ENCODE measurements at places on chromosomes 5 and 9.

DNA sequence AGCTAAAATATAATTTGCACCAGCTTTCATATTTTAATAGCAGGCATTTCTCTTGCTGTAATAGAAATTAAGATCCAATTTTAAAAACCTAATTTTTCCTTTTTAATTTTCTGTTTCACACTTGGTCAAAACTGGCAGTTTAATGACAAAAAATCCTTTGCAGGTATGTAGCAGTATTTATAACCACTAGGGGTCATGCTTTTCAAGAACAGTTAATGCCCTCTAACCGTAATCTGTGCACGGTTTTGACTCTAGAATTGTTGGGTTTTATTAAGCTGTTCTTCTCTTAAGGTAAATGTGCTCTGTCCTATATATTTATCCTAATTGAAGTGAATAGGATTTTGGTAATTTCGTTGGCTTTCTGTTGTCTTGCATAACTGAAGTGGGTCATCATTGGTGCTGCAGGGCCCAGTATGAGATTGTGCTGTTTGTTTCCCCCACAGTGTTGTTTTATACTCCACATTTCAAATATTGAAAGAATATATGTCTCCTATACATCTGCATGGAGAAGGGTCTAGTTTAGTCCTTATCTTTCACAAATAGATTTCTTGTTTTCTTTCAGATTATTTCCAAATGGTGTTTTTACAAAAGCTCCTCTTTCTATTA is 107.4 kb downstream of the SCAMP1 start:
- peak; percentile 1 for DNase-seq

DNA sequence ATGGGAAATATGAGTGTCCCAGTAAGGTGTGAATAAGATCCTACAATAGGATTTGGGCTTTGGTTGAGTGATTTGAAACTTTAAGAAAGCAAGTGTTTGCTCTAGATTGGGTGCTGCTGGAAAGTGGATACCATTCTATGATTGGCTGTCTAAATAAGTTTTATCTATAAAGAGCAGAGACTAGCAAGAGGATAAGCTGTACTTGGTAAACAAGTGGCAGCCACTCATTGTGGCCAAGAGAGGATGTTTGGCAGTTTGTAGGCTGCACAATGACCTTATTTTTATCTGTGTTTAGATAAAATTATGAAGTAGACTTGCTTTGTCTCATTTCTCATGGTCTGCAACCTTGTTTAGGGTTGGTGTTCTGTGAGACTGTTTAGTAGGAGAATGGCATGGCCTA is 341.6 kb upstream of the PIK3R1 start:
- no peak for DNase-seq

DNA sequence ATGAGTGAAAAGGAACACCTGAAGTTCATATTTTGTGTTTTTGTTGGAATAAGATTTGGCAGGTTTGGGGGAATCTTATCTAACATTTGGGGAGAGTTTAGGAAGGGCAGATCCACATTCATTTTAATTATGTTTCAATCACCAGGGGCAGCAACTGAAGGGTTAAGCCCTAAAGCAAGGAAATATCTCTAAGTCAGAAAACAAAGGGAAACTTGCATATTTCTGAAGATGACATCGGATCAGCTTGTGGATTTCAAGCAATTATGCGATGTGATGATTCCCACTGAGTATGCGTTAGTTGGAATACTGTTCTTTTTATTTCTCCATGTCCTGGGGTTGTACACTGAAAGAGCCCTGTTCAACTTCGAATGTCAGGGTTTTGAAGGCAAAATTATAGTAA is 59.8 kb upstream of the NFIB start:
- DNase-seq = no peak

GRCh38 chr5:43994352-43994708 is 391.4 kb downstream of the NNT start:
- DNase-seq = no peak

DNA sequence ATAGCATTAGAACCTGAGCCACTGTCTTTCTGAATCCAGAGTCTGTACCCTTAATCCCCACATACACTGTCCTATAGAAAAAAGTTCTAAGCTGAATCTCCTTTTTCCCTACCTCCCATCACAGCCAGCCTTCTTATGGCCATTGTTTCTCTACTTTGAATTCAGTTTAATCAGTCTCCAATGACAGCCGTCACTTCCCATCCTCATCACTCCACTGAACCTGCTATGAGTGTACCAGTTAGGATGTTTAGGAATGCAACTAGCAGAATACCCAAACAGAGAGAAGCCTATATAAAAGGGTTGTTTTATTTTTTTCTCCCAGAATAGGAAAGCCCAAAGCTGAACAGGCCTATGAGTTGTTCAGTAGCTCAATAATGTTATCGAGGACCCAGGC is 220.4 kb upstream of the NREP start:
- no peak for DNase-seq

DNA sequence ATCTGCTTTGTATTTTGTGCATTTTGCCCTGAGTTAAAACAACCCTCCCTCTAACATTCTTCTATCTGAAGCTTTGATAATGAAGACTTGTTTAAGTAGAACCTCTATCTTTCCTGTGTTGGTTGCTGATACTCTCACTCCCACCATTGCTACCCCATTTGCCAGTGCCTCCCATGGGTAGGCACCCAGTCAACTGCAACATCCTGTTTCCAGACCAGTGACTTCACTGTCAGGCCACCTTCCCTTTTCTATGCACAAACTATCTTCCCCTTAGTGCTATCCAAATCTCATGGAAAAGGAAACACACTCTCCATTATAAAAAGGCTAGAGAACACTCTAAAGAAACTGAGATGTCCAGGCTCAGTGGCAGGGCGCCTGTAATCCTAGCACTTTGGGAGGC is 5.6 kb upstream of the IARS1 start:
- peak; percentile 68 for DNase-seq

DNA sequence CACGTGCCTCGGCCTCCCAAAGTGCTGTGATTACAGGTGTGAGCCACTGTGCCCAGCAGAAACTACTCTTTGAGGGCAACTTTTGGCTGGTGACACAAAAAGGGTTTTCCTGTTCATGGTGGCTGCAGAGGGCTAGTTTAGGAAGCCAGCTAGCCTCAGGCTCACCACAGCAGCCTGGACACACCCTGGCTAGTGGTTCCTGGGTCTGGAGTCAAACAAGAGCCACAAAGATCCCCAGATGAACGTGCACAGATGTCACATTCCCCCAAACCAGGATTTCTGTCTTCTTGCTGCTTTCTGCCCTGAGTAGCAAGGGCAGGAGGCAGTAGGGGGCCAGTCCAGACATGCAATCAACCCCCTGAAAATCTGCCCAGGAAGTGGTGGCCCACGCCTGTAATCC is 6.8 kb downstream of the HBEGF start:
- DNase-seq = no peak

DNA sequence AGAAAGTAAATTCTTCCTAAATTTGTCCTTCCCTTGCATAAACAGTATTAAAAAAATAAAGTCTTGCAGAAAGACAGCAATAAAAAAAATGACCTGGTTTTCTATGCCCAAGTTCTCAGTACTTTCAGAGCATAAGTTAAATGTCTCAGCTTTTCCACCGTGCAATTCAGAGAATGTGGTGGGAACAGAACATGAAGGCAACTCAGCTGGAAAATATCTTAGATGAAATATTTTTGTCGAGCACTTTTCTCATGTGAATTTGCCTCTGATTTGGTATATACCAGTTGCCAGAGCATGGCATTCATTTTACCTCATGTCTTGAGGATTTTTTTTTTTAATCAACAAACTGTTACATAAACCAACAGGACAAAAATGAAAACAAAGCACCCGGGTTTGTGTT is 176.1 kb downstream of the CETN3 start:
- no peak for DNase-seq

- DNase-seq = peak; percentile 4
Measured at GRCh38 chr5:7927466-7928375, 58.8 kb downstream of the MTRR start.

GRCh38 chr9:19587678-19588077 is 178.9 kb downstream of the ACER2 start:
- no peak for DNase-seq

DNA sequence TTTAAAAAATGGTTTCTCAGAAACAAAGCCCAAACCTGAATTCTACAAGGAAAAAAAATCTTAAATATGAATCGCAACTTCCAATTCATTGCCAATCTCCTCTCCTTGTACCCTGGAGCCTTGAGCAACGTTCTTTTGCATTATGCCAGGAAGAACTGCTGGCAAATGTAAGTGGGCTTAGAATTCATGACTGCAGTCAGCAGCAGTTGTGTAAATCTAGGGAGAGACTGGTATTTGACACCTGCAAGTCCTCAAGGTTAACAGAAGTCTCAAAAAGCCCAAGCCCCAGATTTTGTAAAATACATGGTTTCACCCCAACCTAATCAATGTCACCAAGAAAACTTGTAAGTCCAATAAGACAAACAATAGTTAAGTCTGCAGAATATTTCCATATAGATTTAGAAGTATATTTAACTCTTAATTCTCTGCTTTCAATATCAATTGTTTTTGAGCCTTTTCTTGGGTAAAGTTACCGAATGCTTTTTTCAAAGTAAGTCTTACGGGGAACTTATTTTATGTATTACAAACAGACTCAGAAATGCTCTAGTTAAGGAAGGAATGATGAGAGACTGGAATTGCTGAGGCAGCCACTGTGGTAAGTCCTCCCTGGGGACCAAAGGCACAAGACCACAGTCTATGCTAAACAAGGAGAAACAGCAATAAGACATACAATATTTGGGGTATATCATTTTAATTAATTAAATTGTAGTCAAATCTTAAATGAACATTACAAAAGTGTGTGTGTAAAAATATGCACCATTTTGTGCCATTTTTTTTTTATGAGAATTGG is 31.3 kb downstream of the ELL2 start:
- no peak for DNase-seq

GRCh38 chr9:133788819-133789717 is 50.9 kb upstream of the SARDH start:
- DNase-seq = no peak

- DNase-seq = no peak
Measured at GRCh38 chr5:115583474-115583873, 18.8 kb downstream of the TICAM2 start.

DNA sequence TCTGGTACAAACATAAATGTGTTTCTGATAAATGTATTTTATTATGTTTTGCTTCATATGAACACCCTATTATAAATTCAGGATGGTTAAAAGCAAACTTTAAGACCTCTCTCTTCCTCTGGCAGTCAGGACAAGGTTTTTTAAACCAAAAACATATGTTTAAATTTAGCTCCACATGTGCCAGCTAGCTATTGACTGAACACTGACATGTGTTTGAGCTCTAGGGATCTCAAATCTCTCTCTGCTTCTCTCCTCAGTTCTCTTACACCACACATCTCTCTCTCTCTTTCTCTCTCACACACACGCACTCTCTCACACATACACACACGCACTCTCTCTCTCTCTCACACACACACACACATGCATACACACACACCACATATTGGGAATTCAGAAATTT is 150.1 kb upstream of the RFX3 start:
- no peak for DNase-seq

Measured in GF-D8 (cell line).